Esophagus muscularis mucosa (tissue), 4 donors: ENCODE measurements at places on chromosomes 5 and 9. TPM values are rescaled to one million over a fixed set of nuclear protein-coding genes. Genes with fewer than 3 reads are reported as not detected.

DNA sequence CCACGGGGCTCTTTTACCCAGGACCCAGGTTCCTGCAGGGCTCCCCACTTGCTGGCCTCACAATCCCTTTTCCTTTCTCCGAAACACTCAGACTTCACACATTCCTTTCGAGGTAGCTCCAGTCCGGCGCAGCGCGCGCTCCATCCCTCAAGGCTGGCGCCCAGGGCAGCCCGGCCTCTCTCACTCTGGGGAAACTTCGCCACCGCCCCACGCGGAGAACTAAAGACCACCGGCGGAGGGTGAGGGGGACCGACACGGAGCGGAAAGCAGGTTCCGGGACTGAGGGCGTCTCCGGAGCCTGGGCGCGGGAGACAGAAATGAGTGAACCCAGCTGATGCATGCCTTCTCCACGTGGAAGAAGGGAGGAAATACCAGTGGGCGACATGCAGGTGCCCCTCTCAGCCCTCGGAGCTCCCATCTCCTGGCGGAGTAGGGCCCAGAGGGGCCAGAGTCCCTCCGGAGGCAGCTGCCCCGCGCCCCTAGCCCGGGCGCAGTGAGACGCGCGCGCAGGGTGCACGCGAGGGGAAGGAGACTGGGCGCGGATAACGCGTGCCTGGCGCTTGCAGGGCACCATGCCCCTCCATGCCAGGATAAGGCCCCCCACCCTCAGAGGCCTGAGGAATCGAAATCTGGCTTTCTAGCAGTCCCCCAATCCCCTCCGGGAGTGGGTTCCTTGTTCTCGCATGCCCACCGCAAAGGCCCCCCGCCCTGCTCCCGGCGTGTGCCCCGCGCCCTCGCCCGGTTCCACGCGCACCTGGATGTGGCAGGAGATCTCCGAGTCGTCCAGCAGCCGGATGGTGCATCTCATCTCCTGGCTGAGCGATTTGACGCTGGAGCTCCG, 650 bp downstream of the FRMD3 start:
- H3K4me1 ChIP-seq, result peaks cover 24% of the 10 kb centered on the region
- H3K27me3 ChIP-seq, result peaks cover 5% of the 10 kb centered on the region
- no peak for DNase-seq
- peak overlapping the region; percentile 78 for H3K27ac ChIP-seq
- H3K36me3 ChIP-seq, result no peaks in the 10 kb centered on the region
- peak overlapping the region; percentile 60 for H3K4me3 ChIP-seq

GRCh38 chr9:27726244-27727081, 153.2 kb upstream of the C9orf72 start:
- H3K27me3 ChIP-seq, result no peaks in the 10 kb centered on the region
- no peak for DNase-seq
- no peaks in the 10 kb centered on the region for H3K36me3 ChIP-seq

ANKRD18B gene
- total RNA-seq, result not detected

DNA sequence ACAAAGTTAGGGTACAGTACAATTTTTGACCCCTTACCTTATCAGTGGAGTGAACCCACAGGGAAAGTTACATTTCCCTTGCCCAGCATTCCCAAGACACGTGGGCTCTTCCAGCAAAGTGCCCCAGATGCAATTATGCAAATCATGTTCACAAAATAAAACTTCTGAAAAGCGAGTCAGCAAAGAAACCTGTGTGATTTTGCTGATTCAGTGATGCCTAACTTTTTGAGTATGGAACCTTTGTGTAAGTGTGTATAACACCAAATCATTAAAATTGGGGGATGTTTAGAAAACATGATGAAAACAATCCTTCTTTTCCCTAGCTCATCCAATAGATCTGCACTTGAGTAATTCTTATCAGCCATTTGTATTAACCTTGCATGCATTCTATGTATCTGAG, 52.6 kb downstream of the SH3RF2 start:
- no peak overlapping the region for H3K27ac ChIP-seq
- H3K27me3 ChIP-seq, result no peaks in the 10 kb centered on the region
- DNase-seq, result no peak

IL17B gene
- 20.3 TPM for total RNA-seq

DNA sequence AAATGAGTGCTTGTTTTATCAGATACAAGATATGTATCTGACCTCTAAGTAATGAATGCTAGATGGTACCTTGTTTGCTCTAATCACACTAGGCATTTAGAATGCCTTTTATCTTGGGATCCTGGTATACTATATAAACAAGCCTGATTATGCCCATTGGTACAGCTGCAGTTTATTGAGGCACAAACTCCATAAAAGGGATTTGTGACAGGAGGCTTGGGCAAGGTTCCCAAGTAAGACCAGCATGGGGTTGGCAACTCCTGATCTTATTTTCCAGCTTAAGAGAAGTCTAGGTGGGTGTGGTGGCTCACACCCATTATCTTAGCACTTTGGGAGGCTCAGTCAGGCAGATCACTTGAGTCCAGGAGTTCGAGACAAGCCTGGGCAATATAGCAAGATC, 93.9 kb upstream of the DMRT1 start:
- peaks cover 47% of the 10 kb centered on the region for H3K4me1 ChIP-seq
- H3K27ac ChIP-seq, result peak overlapping the region; percentile 82
- H3K36me3 ChIP-seq, result peaks cover 29% of the 10 kb centered on the region
- DNase-seq, result no peak
- no peaks in the 10 kb centered on the region for H3K27me3 ChIP-seq
- no peak overlapping the region for H3K4me3 ChIP-seq

- H3K27ac ChIP-seq, result no peak overlapping the region
- H3K27me3 ChIP-seq, result no peaks in the 10 kb centered on the region
- peak; percentile 45 for DNase-seq
- peaks cover 18% of the 10 kb centered on the region for H3K4me1 ChIP-seq
- no peak overlapping the region for H3K4me3 ChIP-seq
Measured at GRCh38 chr9:113888336-113888735, 12.2 kb downstream of the ZNF618 start.

CCT5 gene
- total RNA-seq, result 165 TPM

SPINK7 gene
- total RNA-seq, result not detected

C5orf15 gene
- 22.7 TPM for total RNA-seq
